ENCODE measurements at places on chromosomes 5 and 9. TPM values are rescaled to one million over a fixed set of nuclear protein-coding genes. Genes with fewer than 3 reads are reported as not detected.

Gene SLC36A1
- 18.2 TPM for total RNA-seq

Gene ADAMTS13
- total RNA-seq, result 12.9 TPM

Gene ZNF366
- not detected for total RNA-seq

Gene SYK
- total RNA-seq, result 13.0 TPM

Gene C9orf50
- total RNA-seq, result not detected

Gene PARP8
- 19.6 TPM for total RNA-seq

Gene GCNT4
- total RNA-seq, result 8.3 TPM

- no peak for DNase-seq
- no peak overlapping the region for H3K27ac ChIP-seq
- peaks cover 9% of the 10 kb centered on the region for H3K4me1 ChIP-seq
- no peak overlapping the region for H3K4me3 ChIP-seq
- peaks cover 46% of the 10 kb centered on the region for H3K27me3 ChIP-seq
Observed at GRCh38 chr5:170627271-170627670, 123.5 kb downstream of the KCNIP1 start.

GRCh38 chr5:89480406-89481007 is 597.5 kb upstream of the MEF2C start:
- DNase-seq, result no peak
- H3K4me3 ChIP-seq, result no peak overlapping the region
- no peak overlapping the region for H3K27ac ChIP-seq
- H3K36me3 ChIP-seq, result no peaks in the 10 kb centered on the region
- H3K27me3 ChIP-seq, result peaks cover 3% of the 10 kb centered on the region

- no peak overlapping the region for H3K4me3 ChIP-seq
- H3K36me3 ChIP-seq, result peaks cover 45% of the 10 kb centered on the region
- peaks cover 19% of the 10 kb centered on the region for H3K4me1 ChIP-seq
- no peaks in the 10 kb centered on the region for H3K27me3 ChIP-seq
- H3K27ac ChIP-seq, result no peak overlapping the region
- no peak for DNase-seq
Observed at GRCh38 chr9:122276096-122276495, 11.4 kb downstream of the MRRF start.

GRCh38 chr9:87206064-87206661 is 258.9 kb upstream of the GAS1 start:
- H3K4me1 ChIP-seq, result peaks cover 9% of the 10 kb centered on the region
- DNase-seq, result no peak

DNA sequence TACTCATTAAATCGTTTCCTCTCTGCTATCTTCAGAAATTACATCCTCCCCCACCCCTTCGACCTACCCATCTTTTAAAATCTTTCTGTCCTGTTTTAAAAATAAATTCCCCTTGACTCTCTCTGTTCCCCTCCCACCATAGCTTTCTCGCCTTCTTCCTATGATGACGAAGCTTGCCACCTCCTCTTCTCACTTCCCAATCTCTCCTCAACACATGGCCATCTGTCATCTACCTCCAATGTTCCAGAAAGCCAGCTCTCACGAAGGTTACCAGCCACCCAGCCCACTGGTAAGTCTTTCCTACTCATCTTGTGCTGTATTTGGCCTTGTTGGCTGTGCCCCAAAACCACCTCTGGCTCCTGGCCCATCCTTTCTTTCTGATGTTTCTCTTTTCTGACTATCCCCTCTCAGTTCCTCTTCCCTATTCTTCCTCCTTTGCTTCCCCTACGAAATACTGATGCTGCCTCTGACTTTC is 346.3 kb downstream of the ENC1 start:
- no peaks in the 10 kb centered on the region for H3K36me3 ChIP-seq
- H3K27ac ChIP-seq, result no peak overlapping the region
- H3K27me3 ChIP-seq, result peaks cover 4% of the 10 kb centered on the region
- no peak for DNase-seq

DNA sequence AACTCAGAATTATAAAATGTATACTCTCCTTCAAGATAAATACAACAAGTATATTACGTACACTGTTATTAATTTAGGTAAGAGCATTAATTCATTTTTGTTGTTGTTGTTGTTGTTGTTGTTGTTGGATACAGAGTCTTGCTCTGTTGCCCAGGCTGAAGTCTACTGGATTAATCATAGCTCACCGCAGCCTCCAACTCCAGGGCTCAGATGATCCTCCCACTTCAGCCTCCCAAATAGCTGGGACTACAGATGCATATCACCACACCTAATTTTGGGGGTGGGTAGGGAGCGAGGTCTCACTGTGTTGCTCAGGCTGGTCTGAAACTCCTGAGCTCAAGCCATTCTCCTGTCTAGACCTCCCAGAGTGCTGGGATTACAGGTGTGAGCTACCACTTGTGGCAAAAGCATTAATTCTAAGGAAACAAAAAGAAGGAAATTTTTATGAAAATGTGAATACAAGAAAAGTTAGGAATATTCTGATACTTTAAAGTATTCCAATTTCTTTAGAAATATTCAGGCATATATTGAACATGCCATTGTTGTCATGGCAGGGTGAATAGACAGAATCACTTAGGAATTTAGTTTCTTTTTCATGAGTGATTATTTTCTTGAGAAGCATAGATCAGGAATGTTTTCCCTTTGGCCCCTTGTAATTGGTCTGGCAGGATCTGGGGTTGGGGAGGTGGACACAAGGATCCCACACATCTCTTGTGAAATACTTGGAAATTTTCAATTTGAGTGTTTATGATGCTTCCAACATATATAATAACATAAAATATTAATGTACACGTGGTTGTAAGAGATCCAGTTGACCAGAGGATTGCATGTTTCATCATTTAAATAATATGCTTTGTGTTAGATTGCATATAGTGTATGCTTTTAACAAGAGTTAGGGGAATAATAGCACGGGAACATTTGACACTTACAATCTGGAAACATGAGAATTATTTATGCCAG is 263.6 kb downstream of the FANCC start:
- H3K36me3 ChIP-seq, result peaks cover 11% of the 10 kb centered on the region
- H3K27me3 ChIP-seq, result no peaks in the 10 kb centered on the region
- H3K4me1 ChIP-seq, result peaks cover 62% of the 10 kb centered on the region
- DNase-seq, result no peak
- H3K27ac ChIP-seq, result no peak overlapping the region

DNA sequence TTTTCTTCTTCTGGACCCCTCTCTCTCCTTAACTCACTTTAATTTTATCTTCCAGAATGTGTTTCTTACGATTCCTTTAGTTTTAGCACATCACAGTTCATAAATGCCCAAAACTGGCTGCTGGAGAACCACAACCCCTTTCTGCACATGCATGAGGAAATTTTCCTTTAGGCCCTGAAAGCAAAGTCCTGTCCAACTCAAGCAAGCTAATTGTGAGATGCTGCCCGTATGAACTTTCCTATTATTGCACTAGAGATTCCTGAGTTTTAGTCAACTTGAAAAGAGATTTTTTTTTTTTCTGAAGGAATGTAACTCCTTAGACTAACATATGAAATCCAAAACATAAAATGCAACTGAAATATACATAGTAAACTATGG is 52.1 kb upstream of the DAB2 start:
- H3K27me3 ChIP-seq, result peaks cover 4% of the 10 kb centered on the region
- peaks cover 36% of the 10 kb centered on the region for H3K4me1 ChIP-seq
- no peak for DNase-seq
- H3K36me3 ChIP-seq, result no peaks in the 10 kb centered on the region
- no peak overlapping the region for H3K4me3 ChIP-seq

GRCh38 chr5:167155387-167156005 is 1135.9 kb upstream of the WWC1 start:
- no peaks in the 10 kb centered on the region for H3K36me3 ChIP-seq
- no peaks in the 10 kb centered on the region for H3K4me1 ChIP-seq
- H3K27me3 ChIP-seq, result peaks cover 4% of the 10 kb centered on the region
- no peak overlapping the region for H3K27ac ChIP-seq

DNA sequence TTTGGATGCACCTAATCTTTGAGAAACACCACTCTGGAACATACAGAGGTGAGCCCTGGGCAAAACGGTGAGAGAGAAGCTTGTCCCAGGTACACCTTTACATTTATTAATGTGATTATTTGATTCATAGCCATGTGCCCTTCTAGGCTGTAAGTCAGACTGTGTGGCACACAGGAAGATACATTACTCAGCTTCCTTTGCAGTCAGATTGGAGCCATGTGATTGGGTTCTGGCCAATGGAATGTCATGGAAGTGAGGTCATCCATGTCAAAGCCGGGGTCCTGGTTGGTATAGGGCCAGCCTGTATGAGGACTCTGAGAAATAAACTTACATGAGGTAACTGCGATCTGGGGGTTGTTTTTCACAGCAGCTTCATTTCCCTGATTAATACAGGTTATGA is 106.8 kb upstream of the CD180 start:
- no peak for DNase-seq
- peaks cover 8% of the 10 kb centered on the region for H3K36me3 ChIP-seq
- H3K4me1 ChIP-seq, result peaks cover 28% of the 10 kb centered on the region
- peaks cover 6% of the 10 kb centered on the region for H3K27me3 ChIP-seq
- no peak overlapping the region for H3K4me3 ChIP-seq

- H3K4me3 ChIP-seq, result no peak overlapping the region
- H3K36me3 ChIP-seq, result no peaks in the 10 kb centered on the region
- no peak overlapping the region for H3K27ac ChIP-seq
- no peaks in the 10 kb centered on the region for H3K4me1 ChIP-seq
Observed at GRCh38 chr9:90665072-90665471, 22.4 kb upstream of the DIRAS2 start.

DNA sequence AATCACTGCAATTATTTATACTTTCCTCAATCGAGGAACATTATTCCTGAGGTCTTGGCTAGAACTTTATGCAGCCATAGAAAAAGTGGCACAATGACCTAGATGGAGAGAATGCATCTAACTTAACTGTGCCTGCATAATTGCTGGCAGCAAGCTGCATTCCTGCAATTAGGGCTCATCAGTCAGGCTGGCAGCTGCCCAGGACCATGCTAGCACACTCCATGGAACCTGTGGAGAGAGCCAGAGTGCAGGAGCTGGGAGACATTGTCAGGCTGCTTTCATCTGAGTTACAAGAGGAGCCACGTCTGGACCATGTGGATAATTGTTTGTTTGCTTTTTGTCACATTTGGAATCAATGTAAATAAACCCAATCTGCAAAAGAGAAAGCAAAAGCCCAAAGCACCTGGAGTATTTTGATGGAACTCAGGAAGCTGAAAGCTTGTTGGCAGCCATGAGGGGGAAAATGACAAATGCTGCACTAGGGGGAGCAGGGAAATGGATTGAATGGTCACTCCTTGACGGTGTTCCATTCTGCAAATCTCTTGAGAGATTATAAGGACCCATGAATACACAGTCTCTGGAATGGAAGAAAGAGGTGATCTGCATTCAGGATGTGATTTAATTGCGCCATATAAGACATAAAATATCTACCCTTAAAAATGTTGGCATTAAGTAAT is 839.9 kb downstream of the MAT2B start:
- no peak overlapping the region for H3K4me3 ChIP-seq
- H3K27ac ChIP-seq, result no peak overlapping the region
- no peaks in the 10 kb centered on the region for H3K36me3 ChIP-seq
- peaks cover 25% of the 10 kb centered on the region for H3K4me1 ChIP-seq

DNA sequence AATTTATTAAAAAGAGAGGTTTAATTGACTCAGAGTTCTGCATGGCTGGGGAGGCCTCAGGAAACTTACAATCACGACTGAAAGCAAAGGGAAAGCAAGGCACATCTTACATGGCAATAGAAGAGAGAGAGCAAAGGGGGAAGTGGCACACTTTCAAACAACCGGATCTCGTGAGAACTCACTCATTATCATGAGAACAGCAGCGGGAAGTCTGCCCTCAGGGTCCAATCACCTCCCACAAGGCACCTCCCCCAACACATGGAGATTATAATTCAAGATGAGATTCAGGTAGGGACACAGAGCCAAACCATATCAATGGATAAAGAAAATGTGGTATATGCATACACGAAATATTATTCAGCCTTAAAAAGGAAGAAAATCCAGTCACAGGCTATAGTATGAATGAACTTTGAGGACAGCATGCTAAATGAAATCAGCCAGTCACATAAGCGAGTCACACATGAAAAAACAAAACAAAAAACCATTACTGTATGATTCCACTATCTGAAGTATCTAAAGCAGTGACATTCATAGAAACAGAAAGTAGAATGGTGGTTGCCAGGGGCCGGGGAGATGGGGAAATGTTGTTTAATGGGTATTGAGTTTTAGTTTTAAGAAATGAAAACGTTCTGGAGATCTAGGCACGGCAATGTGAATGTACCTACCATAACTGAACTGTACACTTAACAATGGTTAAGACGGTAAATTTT is 83.4 kb upstream of the PCA3 start:
- H3K4me1 ChIP-seq, result peaks cover 3% of the 10 kb centered on the region
- no peak overlapping the region for H3K4me3 ChIP-seq
- DNase-seq, result no peak
- H3K36me3 ChIP-seq, result no peaks in the 10 kb centered on the region
- H3K27me3 ChIP-seq, result no peaks in the 10 kb centered on the region
- H3K27ac ChIP-seq, result no peak overlapping the region

GRCh38 chr9:79985772-79986171 is 414.0 kb downstream of the TLE4 start:
- peaks cover 3% of the 10 kb centered on the region for H3K36me3 ChIP-seq
- H3K4me1 ChIP-seq, result peaks cover 15% of the 10 kb centered on the region
- H3K27me3 ChIP-seq, result peaks cover 42% of the 10 kb centered on the region

DNA sequence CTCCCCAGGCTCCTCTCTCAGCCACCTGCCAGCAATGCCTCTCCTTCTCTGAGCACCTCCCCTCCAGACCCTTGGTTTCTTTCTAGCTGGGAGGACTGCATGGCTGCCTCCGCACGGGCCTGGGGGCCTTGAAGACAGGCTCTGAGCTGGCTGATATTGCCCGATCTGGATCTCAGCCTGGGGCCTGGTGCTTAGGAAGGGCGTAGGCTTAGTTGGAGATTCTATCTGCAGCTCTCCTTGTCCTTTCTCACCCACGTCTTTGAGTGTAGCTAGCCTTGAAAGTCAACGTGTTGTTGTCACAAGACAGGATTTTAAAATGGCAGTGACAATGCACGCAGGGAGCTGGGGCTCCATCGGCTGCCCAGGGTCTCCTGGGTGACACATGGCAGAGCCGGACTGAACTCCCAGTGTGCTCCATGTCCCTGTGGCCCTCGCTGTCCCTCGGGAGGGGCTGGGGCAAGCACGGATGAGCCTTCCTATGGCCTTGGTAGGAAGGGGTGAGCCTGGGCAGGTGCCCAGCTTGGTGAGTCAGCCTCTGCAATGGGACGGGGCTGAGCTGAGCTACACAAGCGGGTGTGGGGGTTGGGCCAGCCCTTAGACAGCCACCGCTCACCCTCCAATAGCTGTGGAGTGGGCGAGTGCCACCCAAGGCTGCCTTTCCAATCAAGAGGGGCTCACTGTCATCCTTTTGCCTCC is 9.4 kb downstream of the ADAMTSL2 start:
- H3K36me3 ChIP-seq, result no peaks in the 10 kb centered on the region
- H3K27ac ChIP-seq, result no peak overlapping the region
- H3K4me1 ChIP-seq, result no peaks in the 10 kb centered on the region
- H3K27me3 ChIP-seq, result peaks cover 4% of the 10 kb centered on the region

DNA sequence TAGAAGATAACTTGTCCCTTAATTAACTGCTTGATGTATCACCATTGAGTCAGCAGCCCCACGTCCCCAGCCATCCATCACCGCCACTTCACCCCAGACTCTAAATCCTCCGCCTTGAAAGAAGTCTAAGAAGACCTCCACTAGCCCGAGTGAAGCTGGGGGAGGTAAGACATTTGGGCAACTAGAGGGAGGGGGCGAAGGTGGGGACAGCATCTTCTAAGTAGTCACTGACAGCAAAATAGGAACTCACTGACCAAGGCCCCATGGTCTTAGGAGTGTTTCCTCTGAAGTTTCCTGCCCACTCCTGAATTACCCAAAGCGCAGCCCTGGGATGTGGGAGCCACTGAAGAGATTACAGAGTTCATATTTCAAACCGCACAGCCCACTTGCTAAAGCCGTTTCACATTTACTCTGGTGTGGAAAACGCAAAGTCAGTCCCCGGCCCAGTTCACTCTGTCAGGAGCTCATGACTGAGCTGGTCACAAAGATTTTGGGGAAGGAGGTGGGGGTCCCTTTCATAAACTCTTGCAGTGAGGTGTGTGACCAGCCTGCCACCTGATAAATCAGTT is 107.4 kb downstream of the LHFPL2 start:
- H3K4me1 ChIP-seq, result peaks cover 56% of the 10 kb centered on the region
- peaks cover 3% of the 10 kb centered on the region for H3K36me3 ChIP-seq
- peak overlapping the region; percentile 62 for H3K4me3 ChIP-seq
- H3K27ac ChIP-seq, result peak overlapping the region; percentile 66
